Bronchial smooth muscle cell (primary cell): ENCODE measurements at places on chromosomes 5 and 9. TPM values are rescaled to one million over a fixed set of nuclear protein-coding genes. Genes with fewer than 3 reads are reported as not detected.

KCTD16 gene
- 0.26 and 0.47 TPM in 2 replicates for total RNA-seq

RAD1 gene
- 31.7 and 33.4 TPM in 2 replicates for total RNA-seq

ECSCR gene
- total RNA-seq, result not detected in 2 replicates

ARL14EPL gene
- total RNA-seq, result 0.69 TPM in 1 of 2 replicates, not detected in the other

KLF9 gene
- 18.8 and 22.5 TPM in 2 replicates for total RNA-seq

RMI1 gene
- total RNA-seq, result 3.1 and 3.8 TPM in 2 replicates

GTF2H2 gene
- 13.8 and 17.8 TPM in 2 replicates for total RNA-seq

SLC22A5 gene
- total RNA-seq, result 5.9 and 6.0 TPM in 2 replicates

WDR5 gene
- total RNA-seq, result 8.8 and 9.6 TPM in 2 replicates
